ENCODE measurements at places on chromosomes 12 and 14.

DNA sequence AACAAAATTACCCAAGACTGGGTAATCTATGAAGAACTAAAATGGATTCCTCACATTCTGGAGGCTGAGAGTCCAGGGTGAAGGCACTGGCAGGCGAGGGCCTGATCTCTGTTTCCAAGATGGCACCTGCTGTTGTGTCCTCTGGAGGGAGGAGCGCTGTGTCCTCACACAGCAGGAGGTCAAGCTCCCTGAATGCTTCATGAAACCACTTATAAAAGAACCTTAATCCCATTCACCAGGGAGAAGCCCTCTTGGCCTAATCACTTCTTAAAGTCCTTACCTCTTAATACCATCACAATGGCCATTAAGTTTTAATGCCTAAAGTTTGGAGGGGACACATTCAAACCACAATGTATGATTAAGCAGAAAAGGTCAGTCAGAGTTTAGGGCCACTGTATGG lies 172.4 kb downstream of the EMP1 start:
- DNase-seq, result no peak

GRCh38 chr14:100567009-100567876 lies 20.0 kb downstream of the BEGAIN start:
- no peak for DNase-seq

- no peak for DNase-seq
These were observed 136.8 kb upstream of the NTF3 start for GRCh38 chr12:5295151-5295550.

- DNase-seq, result no peak
These were observed 2.4 kb downstream of the RILPL1 start for GRCh38 chr12:123531091-123531490.

DNA sequence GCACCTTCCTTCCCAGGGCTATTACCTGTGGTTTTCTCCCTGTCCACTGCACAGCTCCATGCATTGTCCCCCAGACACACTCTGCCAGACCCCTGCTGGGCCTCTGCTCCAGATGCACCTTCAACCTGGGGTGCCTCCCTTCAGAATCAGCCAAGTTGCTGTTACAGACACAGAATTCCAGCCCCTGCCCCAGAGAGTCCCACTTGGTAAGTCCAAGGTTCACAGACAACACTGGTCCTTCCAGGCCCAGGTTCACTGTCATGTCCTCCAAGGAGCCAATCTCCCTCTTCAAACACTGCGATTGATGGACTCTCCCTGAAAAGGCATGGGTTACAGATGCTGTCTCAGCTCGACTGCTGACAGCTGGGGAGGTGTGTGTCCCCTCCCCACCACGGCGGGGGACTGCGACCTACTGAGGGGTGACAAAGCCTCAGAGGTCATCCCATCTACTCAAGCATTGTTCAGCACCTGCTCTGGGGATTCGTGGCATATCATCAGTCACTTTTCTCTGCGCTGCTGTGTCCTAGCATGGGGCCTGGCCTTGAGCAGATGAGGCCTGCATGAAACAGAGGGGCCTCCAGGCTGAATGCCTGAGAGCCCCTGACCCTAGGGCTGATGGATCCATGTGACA lies 24.3 kb downstream of the CALM1 start:
- DNase-seq, result no peak

- DNase-seq, result no peak
These were observed 449.4 kb downstream of the RERGL start for GRCh38 chr12:17640615-17641014.

GRCh38 chr14:25108959-25109358 lies 59.0 kb upstream of the STXBP6 start:
- no peak for DNase-seq

GRCh38 chr14:76756371-76756750 lies 4.9 kb upstream of the VASH1 start:
- DNase-seq, result no peak

GRCh38 chr12:41724216-41724615 lies 420.5 kb downstream of the GXYLT1 start:
- DNase-seq, result no peak
